ENCODE measurements at places on chromosomes 12 and 14.
A peak's percentile ranks its signal among the peaks of the same experiment; 100 is the strongest.

DNA sequence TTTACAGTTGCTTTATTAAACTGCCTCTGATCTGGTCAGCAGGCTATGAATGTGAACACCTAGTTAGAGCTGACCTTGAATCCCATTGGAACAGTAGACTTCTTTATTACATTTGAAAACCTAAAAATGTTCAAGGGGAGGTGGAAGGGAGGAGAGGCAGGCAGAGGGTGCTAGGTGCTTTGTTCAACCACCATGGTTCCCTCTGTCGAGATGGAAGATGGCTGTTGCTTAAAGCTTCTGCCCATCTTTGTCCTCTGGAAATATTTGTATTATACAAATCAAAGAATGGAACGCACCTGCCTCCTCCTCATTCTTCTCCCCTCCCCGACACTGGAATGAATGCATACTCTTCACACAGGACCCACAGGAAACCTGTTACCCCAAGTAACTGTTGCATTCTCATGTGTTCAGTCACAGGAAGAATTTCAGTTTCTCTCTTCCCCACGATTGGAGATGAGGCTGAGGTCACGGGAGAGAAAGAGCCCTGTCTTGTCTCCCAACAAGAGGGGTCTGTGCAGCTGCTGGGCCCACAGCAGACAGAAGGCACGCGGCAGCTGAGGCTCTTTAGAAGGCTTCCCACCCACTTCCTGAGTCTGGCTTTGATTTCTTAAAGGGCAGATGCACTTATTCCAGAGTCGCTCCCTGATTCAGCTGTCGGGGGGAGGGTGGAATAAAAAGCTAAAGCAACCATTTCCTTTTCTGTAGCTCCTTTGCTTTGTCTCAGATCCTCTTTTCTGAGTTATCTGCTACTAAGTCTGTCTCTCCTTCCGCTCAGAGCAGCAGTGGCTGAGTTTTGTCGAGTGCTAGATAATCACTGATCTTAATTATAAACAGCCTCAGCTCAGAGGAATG, 217.9 kb upstream of the BTG1 start:
- DNase-seq = no peak

- DNase-seq = no peak
Measured at GRCh38 chr12:11807458-11807857, 158.0 kb downstream of the ETV6 start.

GRCh38 chr14:20988717-20989470, 886 bp upstream of the METTL17 start:
- no peak for DNase-seq

DNA sequence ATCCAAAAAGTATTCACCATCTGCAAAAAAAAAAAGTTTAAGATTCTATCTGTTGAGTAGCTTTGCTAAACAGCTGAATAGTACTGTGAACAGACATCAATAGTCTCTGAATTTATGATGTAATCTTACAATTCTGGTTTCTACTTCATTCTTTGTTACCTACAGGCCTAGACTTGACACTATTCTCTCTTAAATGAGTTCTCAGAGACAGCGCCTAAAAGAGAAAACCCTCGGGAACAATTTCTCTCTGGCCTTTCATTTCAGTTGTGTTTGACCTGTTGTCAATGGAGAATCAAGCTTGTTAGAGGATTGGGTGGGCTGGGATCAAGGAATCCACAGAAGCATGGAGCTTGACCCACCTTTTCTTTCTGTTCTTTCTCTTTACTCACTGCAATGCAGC, 5.9 kb upstream of the TWF1 start:
- DNase-seq = no peak

DNA sequence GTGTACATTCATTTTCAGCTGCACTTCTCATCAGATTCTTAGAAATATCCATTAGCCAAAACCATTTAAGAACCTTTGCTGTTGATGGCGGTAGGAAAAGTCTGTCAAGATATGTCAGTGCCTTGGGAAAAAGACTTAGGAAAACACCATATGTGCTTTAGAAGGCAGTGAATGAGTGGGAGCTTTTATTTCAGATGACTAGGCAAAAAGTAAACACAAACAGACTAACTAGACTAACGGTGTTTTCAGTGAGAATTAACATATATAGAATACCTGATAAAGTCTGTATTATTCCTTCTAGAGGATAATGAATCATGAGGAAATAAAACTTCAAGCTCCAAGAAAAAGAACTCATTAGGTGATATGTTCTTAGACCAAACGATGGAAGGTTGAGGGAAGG, 418.9 kb downstream of the NAV3 start:
- no peak for DNase-seq

DNA sequence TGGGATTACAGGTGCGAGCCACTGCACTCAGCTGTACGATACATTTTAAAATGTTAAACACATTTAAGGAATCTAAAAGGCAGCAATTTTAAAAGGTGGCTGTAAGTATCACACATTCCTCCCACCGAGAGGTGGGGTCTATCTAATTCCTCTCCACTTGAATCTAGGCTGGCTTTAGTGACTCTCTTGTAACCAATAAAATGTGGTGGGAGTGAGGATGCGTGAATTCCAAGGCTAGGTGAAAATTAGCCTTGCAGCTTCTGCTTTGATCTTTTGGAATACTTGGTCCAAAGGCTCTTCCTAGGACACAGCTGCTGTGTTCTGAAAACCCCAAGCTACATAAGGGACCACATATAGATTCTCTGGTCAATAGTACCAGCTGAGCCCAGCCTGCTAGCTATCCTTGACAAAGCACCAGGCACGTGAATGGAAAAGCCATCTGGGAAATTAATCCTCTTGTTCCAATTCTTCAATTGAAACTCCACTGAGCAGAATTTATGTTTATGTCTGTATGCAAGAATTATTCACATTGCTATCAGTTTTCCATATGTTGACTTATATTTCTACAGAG, 8.8 kb upstream of the GPRC5D start:
- no peak for DNase-seq

GRCh38 chr14:68088451-68088854, 268.9 kb downstream of the RAD51B start:
- DNase-seq = peak; percentile 10
